Activated CD8-positive, alpha-beta memory T cell treated with anti-CD3 and anti-CD28 coated beads, Interleukin-2, amount 10 ng/mL, durations not matched to agents 7 days and 5 days (primary cell): ENCODE measurements at places on chromosomes 2 and 18.
A peak's percentile ranks its signal among the peaks of the same experiment; 100 is the strongest.

GRCh38 chr2:205197468-205198139, 484.7 kb upstream of the NRP2 start:
- DNase-seq, result no peak

GRCh38 chr2:88226754-88227153, 56.6 kb downstream of the THNSL2 start:
- peak; percentile 2 for DNase-seq

DNA sequence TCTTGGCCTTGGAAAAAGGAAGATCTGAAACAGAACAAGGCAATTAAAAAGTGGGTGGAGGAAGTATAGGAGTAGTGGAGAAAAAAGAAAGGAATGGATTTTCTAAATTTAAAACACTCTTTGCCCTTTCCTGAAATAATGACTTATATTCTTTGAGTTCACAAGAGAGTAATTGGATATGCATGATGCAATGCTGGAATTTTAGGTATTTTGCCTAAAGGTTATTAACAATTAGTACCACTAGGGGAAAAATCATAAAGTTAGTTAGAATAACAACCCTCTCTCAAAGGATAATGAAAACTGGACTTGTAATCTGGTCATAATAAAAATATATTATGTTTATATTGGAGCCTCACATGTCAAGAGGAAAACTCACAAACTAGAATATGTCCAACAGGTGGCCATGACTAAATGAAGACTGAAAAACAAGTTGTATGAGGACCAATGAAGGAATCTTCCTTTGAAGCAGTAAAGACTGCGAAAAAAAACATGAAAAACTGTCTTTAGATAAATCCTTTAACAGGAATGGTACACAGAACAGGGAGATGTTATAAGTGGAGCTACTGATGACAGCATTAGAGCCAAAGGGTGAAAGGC, 281.8 kb downstream of the NCKAP5 start:
- no peak for DNase-seq

DNA sequence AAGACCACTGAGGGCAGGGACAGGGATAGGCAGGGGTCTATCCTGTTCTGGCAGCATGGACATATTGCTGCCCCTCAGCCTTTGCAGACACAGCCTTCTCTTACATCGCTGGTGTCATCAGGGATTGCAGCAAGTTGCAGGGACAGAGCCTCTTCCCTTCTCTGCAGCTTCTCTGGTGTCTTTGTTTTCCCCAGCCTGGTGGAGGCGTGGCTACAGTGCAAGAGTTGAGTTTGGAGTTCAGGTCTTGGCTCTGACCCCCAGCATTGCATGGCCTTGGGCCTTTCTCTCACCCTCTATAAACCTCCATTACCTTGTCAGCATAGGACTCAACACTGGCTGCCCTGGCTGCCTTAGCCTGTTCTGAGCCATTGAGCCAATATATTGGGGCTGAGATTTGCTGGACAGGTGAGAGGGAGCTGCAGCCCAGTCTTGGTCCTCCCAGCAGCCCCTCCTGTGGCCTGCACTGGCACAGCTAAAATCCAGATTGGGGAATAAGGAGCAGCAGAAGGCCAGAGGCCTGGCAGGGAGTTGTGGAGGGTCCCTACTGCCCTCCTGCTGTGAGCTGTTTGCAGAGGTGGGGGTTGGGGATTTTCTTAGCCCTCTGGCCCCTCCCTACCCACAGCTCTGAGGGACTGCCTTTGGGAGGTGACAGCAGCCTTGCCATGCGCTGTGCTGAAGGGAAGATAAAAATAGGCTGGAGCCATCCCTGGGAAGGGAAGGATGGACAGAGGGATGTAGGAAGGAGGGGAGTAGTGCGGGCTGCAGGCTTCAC, 22.8 kb downstream of the EHD3 start:
- DNase-seq, result no peak
